Naive thymus-derived CD8-positive, alpha-beta T cell (primary cell): ENCODE measurements at places on chromosomes 3 and 15. TPM values are rescaled to one million over a fixed set of nuclear protein-coding genes. Genes with fewer than 3 reads are reported as not detected.

GRCh38 chr3:127730171-127730570 lies 57.4 kb downstream of the ABTB1 start:
- H3K36me3 ChIP-seq: no peaks in the 10 kb centered on the region
- H3K4me1 ChIP-seq: peaks cover 2% of the 10 kb centered on the region
- H3K27me3 ChIP-seq: peaks cover 21% of the 10 kb centered on the region

- peaks cover 60% of the 10 kb centered on the region for H3K27me3 ChIP-seq
- H3K4me1 ChIP-seq: peaks cover 24% of the 10 kb centered on the region
- no peak for DNase-seq
- no peak overlapping the region for H3K27ac ChIP-seq
- no peak overlapping the region for H3K4me3 ChIP-seq
These were observed 25.8 kb upstream of the EHHADH start for GRCh38 chr3:185279587-185280138.

DNA sequence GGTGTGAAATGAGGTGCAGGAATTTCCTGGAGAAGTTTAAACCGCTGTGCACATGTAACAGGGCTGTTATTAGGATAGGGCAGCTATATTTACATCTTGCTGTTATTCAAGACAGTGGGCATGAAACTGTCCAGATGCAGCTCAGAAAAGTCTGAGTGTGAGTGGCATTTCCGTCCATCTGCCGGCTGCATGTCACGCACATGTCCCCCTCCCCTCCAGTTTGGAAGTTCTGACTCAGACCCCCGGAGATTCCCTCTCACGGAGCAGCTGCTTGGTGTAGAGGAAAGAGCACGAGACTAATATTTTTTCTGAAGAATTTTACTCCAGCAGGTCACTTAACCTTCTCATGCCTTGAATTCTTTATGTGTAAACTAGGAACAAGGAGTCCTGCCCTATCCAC lies 69.8 kb downstream of the FEM1B start:
- H3K27ac ChIP-seq: no peak overlapping the region
- H3K36me3 ChIP-seq: no peaks in the 10 kb centered on the region
- no peak overlapping the region for H3K4me3 ChIP-seq
- H3K27me3 ChIP-seq: no peaks in the 10 kb centered on the region
- no peak for DNase-seq
- peaks cover 2% of the 10 kb centered on the region for H3K4me1 ChIP-seq

- H3K4me1 ChIP-seq: peaks cover 27% of the 10 kb centered on the region
- H3K27me3 ChIP-seq: peaks cover 31% of the 10 kb centered on the region
- no peak overlapping the region for H3K4me3 ChIP-seq
- H3K36me3 ChIP-seq: peaks cover 5% of the 10 kb centered on the region
- no peak overlapping the region for H3K27ac ChIP-seq
- no peak for DNase-seq
These were observed 3.3 kb downstream of the MME start for GRCh38 chr3:155083313-155083905.

GRCh38 chr3:140394488-140395133 lies 283.3 kb upstream of the TRIM42 start:
- peaks cover 3% of the 10 kb centered on the region for H3K27me3 ChIP-seq
- H3K36me3 ChIP-seq: no peaks in the 10 kb centered on the region
- no peak for DNase-seq
- H3K27ac ChIP-seq: no peak overlapping the region

GRCh38 chr15:68494573-68495110 lies 62.7 kb upstream of the ITGA11 start:
- H3K4me3 ChIP-seq: no peak overlapping the region
- DNase-seq: no peak
- H3K4me1 ChIP-seq: no peaks in the 10 kb centered on the region
- H3K36me3 ChIP-seq: no peaks in the 10 kb centered on the region
- no peak overlapping the region for H3K27ac ChIP-seq

DNA sequence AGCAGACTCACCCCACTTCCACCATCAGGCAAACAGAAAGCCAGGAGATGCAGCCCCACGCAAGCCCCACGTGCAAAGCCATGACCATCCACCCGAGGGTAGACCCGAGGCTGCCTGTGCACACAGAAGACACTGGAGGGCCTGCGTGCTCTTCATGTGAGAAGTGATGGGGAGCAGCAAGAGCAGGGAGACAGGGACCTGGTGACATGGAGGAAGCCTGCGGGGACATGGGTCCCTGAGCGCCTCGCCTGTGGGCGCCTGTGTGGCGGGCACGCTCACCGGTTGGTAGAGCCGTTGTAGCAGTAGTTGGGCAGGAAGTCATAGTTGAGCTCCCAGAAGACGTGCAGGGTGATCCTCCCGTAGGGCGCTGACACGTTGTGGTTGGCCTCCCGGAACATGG lies 65.0 kb downstream of the NIPA2 start:
- H3K27me3 ChIP-seq: no peaks in the 10 kb centered on the region
- H3K4me3 ChIP-seq: no peak overlapping the region
- H3K27ac ChIP-seq: no peak overlapping the region
- DNase-seq: no peak
- H3K4me1 ChIP-seq: no peaks in the 10 kb centered on the region
- no peaks in the 10 kb centered on the region for H3K36me3 ChIP-seq

DNA sequence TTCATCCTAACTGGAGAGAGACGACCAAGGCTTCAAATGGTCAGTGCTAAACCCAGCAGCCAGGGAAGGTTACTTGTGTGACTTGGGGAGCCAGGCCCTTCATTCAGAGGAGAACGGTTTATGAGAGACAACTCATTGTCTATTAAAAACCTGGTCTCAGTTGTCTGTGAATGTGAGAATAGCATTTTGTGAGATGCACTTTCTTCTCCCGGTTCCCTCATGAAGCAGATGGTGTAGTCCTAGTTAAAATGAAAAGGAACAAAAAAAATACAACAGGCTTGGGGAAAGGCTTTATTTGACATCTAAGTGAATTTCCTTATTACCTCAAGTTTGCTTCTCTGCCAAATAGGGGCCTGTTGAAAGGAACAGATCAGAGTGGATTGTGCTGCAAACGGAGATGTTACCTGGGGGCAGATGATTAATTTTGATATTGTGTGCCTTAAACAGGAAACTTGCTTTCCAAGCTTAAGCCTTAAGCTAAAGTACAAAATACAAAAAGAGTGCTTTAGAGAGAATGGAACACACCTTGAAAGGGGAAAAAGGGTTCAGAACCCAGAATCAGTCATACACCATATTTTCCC lies 202.7 kb upstream of the BHLHE40 start:
- no peaks in the 10 kb centered on the region for H3K27me3 ChIP-seq
- DNase-seq: no peak
- no peak overlapping the region for H3K4me3 ChIP-seq

DNA sequence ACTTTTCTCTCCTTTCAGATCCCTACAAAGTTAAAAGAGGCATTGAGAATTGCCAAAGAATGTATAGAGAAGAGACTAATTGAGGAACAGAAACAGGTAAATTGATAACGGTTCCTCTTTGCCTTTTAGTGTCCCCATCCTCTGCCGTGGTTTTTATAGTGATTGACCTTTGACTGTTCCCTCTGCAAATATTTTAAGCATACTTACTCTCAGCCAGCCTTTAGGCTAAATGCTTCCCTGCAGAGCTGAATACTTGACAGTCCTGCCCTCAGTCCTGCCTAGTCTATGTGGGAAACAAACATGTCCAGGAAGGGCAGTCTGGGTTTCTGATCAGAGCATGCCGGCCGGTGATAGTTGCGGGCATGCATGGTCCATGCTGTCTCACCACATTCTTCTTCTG lies 24.7 kb downstream of the PDHB start:
- peaks cover 3% of the 10 kb centered on the region for H3K4me1 ChIP-seq
- H3K27me3 ChIP-seq: no peaks in the 10 kb centered on the region
- H3K4me3 ChIP-seq: no peak overlapping the region
- no peaks in the 10 kb centered on the region for H3K36me3 ChIP-seq
- H3K27ac ChIP-seq: no peak overlapping the region
- DNase-seq: no peak

DNA sequence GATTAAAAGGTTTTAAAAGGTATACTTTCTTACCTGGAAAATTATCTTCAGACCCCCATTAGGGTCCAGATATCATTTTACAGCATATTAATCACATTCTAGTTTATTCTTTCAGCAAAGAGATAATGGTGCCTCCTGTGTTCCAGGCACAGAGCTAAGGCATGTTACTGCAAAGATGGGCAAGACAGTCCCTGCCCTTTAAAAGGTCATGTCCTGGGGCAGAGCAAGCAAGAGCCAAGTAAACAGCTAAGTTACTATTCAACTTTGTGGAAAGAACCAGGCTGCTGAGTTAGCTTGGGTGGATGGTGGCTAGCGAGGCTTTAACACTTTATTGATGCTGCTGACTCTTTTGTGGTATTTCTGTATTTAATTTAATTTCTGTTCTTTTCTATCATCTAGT lies 75.0 kb downstream of the LRRC28 start:
- DNase-seq: no peak
- no peak overlapping the region for H3K27ac ChIP-seq
- peaks cover 2% of the 10 kb centered on the region for H3K36me3 ChIP-seq
- peaks cover 8% of the 10 kb centered on the region for H3K4me1 ChIP-seq

DNA sequence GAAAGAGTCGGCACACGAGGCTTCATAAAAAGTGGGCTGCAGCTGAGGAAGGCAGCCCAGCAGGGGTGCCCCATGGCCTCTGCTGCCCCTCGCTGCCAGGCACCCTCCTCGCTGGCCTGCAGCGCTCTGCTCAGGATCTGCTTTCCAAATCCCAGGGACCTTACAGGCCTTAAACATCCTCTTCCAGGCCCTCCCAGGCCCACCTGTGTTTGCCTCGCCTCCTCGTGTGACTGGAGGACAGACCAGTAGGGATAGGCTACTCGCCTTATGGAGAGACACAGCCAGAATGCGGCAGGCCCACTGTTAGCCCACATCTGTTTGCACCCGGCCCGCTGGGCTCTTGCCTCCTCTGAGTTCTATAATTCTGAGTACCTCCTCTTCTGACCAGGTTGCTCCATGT lies 124.5 kb upstream of the PLXNA1 start:
- peaks cover 33% of the 10 kb centered on the region for H3K36me3 ChIP-seq
- DNase-seq: no peak
- H3K4me1 ChIP-seq: peaks cover 4% of the 10 kb centered on the region
- H3K27me3 ChIP-seq: no peaks in the 10 kb centered on the region

- no peaks in the 10 kb centered on the region for H3K4me1 ChIP-seq
- no peak for DNase-seq
- no peaks in the 10 kb centered on the region for H3K27me3 ChIP-seq
- H3K4me3 ChIP-seq: no peak overlapping the region
These were observed 30.2 kb upstream of the IREB2 start for GRCh38 chr15:78407608-78408354.

Gene LSAMP
- total RNA-seq: not detected

Gene MESP2
- not detected for total RNA-seq

Gene NEK11
- 5.2 TPM for total RNA-seq

Gene GOLGA8J
- total RNA-seq: 0.60 TPM

Gene CPLX3
- total RNA-seq: 0.39 TPM
